Gastrocnemius medialis (tissue), 4 donors: ENCODE measurements at places on chromosomes 4 and X. TPM values are rescaled to one million over a fixed set of nuclear protein-coding genes. Genes with fewer than 3 reads are reported as not detected.

DNA sequence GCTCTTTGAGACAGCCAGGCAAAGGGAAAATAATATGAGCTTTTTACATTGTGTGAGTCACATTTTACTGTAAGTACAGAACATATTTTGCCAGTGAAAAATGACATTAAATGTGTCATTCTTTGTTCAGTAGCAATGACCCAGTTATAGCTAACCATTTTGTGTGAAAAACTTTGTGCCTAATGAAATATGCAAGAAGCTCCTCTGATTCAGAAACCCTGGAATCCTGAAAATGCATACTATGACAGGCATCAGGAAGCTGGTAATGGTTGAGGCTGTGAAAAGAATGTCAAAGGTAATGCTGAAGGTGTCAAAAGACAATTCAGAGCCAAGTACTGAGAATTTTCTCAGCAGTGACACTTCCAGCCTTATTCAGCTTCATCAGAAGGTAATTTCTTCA is 549.5 kb upstream of the SMIM31 start:
- DNase-seq, result no peak

The OTUD6A gene
- total RNA-seq, result not detected

The STATH gene
- total RNA-seq, result not detected

The CCDC120 gene
- 0.55 TPM for total RNA-seq

DNA sequence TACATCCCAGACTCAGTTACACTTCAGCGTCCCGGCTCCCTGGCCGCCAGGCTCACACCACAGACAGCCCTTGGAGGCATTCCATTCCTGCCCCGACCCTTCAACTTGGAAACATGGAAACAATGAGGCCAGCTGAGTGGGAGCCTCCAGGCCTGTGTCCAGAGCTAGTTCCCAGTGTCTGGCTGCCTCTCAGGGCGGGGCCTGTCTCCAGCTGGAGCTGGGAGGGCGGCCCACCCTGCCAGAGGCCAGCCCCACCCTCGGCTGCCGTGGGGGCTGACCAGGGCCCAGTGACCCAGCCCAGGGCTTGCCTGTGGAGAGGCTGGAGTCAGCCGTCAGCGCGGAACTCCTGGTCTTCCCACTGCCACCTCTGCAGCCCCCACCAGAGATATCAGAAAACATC is 37.4 kb upstream of the SPON2 start:
- DNase-seq, result peak; percentile 57

The WDR17 gene
- 0.10 TPM for total RNA-seq

GRCh38 chrX:49072712-49073095 is 1.1 kb downstream of the PRAF2 start:
- no peak for DNase-seq

DNA sequence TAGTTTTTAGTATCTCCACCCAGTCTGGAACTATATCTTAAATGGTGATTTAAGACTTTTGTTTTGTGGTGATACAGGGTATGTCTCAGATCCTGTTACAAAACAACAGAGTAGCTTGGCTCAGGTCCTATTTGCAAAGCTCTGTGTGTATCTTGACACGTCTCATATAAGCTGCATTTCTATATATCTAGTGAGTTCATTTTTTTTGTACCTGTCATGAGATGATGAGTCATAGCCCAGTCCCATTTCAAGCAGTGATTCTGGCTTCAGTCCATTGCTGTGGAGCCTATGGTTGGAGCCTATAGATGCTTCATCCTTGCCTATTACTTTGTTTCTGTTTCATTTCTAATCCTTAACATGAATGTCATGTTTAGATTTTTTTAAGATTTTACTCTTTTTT is 23.0 kb downstream of the GRXCR1 start:
- no peak for DNase-seq

GRCh38 chr4:29852537-29852936 is 867.6 kb upstream of the PCDH7 start:
- no peak for DNase-seq

The ZNF157 gene
- total RNA-seq, result not detected
